Breast epithelium (tissue), 4 donors: ENCODE measurements at places on chromosomes 7 and 10. TPM values are rescaled to one million over a fixed set of nuclear protein-coding genes. Genes with fewer than 3 reads are reported as not detected.

Gene SFTPA1
- not detected for total RNA-seq

DNA sequence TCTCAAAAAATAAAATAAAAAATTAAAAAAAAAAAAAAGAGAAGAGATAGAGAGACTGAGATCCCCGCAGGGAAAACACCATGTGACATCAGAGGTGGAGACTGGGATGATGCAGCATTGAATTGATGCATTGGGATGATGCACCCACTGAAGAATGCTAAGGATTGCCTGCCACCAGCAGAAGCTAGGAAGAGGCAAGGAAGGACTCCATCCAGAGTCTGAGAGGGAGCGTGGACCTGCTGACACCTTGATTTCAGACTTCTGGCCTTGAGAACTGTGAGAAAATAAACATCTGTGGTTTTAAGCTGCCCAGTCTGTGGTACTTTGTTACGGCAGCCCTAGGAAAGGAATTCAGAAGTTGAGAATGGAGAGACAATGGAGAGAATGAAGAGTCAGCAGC lies 89.8 kb upstream of the PRPS1L1 start:
- no peak for DNase-seq

GRCh38 chr7:157500171-157500960 lies 163.6 kb downstream of the DNAJB6 start:
- no peak for DNase-seq

Gene STX1A
- 8.5 TPM for total RNA-seq

DNA sequence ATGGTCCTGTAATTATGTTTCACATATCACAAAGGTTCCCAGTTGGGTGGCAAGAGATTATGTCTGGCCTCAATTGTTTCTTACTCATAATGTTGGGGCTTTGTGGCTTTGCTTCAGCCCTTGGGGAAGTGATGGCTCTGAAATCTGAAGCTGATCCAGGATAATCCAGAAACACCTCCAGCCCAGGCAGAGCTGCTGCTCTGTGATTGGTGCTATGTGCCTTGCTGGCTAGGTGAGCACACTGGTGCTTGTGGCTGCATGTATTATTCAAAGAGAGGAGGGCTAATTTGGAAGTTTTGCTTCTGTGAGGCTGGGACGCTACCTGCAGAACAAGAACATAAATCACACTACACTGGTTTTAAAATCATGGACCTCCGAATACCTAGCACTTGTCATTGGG lies 346.6 kb upstream of the MGMT start:
- DNase-seq, result no peak

Gene AOC1
- not detected for total RNA-seq

DNA sequence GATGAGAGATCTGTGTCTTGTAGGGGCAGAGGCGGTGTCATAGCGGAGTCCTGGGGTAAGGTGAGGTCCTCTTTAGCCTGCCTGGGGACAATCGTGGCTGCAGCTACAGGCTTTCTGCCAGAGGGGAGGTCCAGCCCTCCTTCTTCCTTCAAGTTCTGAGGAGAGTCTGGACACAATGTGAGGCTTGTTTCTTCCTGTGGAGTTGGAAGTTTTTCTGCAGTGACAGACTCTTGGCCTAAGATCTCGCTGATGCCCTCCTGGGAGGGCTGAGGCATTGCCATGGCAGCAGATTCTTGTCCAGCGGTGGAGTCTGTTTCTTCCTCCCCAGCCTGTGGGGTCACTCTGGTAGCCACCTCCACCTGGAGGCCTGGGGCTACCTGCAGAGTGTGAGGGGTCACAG lies 4.4 kb downstream of the NACAD start:
- DNase-seq, result no peak

DNA sequence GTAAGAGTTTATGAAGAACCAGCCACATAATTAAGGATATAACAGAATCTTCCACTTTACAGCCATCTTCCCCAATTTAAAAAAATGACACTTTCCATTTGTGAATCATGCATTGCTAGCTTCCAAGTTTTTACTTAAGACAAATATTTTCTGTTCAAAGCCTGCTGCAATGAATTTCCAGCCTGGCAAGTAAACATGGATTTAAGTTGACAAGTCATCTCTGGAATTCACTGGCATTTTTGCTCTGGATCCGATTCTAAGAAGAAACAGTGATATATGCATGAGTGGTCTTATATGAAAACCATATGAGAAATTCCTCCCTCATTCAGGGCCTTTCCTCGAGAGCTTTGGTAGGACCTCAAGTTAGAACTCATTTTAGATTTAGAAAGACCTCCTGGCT lies 116.1 kb upstream of the CDCA7L start:
- DNase-seq, result no peak

Gene NKX1-2
- not detected for total RNA-seq

Gene SPDYE2
- not detected for total RNA-seq

GRCh38 chr7:155830961-155831806 lies 18.9 kb upstream of the SHH start:
- no peak for DNase-seq

DNA sequence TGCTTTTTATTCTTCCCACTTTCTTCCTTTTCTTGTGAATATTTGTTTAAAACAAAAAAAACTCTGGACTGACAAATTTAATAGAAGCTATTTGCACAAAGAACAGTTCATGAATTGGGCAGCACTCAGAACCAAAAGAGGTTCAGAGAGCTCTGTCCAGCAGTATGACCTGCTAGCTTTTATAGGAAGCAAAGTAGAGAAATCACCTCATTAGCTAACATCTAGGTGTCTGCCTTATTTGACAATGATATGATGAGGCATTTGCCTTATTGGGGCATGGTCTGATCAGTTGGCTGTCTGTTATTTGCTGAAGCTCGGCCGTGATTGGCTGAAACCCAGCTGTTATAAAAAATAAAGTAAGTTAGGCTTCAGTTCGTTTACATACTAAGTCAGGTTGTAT lies 819 bp upstream of the TRIM4 start:
- no peak for DNase-seq

GRCh38 chr7:157404845-157405481 lies 68.2 kb downstream of the DNAJB6 start:
- DNase-seq, result peak; percentile 67

DNA sequence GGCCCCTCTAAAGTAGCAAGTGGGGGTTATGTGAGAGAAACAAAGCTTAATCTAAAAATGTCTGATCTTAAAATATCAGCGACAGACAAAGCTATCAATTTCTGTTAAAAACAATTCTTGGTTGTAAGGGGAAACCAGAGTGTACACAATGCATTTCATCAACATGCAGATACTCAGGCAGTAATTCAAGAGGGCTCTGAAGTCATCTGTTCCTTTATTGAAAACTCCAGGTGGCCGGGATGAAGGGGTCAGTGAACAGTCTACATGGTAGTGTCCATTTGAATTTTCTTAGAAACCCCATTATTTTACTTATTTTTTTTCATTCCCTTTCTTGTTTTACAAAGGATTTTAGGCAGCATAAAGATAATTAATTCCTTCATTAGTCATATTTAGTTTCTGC lies 36.7 kb upstream of the BTBD16 start:
- DNase-seq, result no peak

- DNase-seq, result no peak
Measured at GRCh38 chr10:86712317-86712707, 44.0 kb downstream of the LDB3 start.

Gene ZNF107
- total RNA-seq, result 3.7 TPM

- DNase-seq, result no peak
Measured at GRCh38 chr7:99120501-99120900, 23.4 kb downstream of the SMURF1 start.

- DNase-seq, result no peak
Measured at GRCh38 chr10:970311-971149, 17.7 kb upstream of the GTPBP4 start.

GRCh38 chr10:5617521-5617920 lies 48.9 kb downstream of the ASB13 start:
- DNase-seq, result no peak

DNA sequence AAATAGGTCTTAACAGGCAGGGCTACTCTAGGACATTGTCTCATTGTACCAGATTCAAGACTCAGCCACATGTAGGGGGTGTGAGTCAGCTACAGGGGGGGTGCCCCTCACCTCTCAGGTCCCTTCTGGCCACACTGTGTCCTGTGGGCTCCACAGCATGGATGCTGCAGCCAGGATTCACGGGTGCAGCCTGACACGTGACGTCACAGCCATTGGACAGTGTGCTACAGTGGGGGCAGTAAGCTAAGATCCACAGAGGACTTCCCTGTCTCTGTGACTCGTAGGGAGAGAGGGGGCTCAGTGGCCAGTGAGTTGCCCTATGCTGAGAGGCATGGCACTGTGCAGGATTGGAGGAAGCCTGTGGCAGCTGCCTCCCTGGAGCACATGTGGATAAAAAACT lies 77.9 kb downstream of the TMEM178B start:
- no peak for DNase-seq

Gene CRYGN
- 1.3 TPM for total RNA-seq

Gene TMEM130
- not detected for total RNA-seq

GRCh38 chr10:84844461-84844860 lies 516.1 kb downstream of the CCSER2 start:
- DNase-seq, result no peak

Gene CCDC3
- 8.2 TPM for total RNA-seq

- DNase-seq, result no peak
Measured at GRCh38 chr7:117993377-117994003, 120.2 kb upstream of the CTTNBP2 start.

DNA sequence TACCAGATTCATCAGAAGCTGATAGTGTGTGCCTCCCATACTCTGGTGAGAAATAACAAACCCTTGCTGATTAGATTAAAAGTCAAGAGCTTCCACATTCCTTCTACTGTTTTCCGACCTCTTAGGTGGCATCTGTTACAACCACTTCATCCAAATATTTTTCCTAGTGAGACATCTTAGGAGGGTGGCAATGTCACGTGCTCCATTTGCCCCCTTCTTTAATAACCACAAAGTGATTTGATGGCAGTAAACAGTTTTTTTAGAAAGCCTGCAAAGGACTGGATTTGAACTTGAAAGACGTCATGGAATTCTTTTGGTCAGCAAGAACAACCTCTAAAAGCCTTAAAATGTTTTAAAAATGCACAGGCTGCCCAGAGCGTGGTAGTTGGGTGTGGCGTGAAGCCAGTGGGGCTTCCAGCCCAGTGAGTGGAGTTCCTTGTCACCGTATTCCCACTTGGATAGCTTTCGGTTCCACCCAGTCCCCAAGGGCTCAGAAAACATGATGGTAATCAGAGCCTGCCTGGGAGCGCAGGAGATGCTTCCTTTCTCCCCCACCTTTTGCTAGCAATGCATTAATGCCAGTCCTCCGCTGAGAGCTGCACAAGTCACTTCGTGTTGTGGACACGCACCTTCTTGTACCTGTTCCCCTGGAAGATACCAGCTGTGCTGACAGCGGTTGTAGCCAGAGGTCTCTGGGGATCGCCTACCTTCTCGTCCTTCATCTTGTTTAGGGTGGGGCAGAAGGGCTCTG lies 256.4 kb downstream of the KIAA1217 start:
- DNase-seq, result peak; percentile 90

GRCh38 chr10:124732931-124733570 lies 11.1 kb downstream of the FAM53B start:
- DNase-seq, result no peak

Gene SNX10
- 18.1 TPM for total RNA-seq

GRCh38 chr10:6787091-6787490 lies 207.0 kb upstream of the PRKCQ start:
- no peak for DNase-seq

- DNase-seq, result no peak
Measured at GRCh38 chr10:93501650-93502049, 5.2 kb downstream of the CEP55 start.

GRCh38 chr10:72598769-72599701 lies 26.8 kb downstream of the MICU1 start:
- DNase-seq, result no peak

- no peak for DNase-seq
Measured at GRCh38 chr7:55185321-55185802, 166.5 kb downstream of the EGFR start.

DNA sequence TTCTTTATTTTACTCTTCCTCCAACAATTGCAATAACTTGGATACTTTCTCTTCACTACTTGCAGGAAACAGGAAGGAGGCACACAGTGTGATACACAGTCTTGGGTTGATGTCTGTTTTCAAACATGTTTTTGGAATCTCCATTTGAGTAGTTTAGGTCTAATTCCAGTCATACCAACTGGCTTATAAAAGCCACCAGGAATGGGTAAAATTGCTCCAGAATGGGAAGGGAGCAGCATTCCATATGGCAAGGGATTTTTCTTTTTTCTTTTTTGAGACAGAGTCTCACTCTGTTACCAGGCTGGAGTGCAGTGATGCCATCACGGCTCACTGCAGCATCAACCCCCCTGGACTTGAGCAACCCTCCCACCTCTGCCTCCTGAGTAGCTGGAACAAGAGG lies 545.1 kb upstream of the GALNT17 start:
- no peak for DNase-seq

Gene AGFG2
- total RNA-seq, result 18.7 TPM

- DNase-seq, result no peak
Measured at GRCh38 chr7:46134795-46135194, 213.7 kb upstream of the IGFBP3 start.

Gene OR2A1
- 0.33 TPM for total RNA-seq

- DNase-seq, result no peak
Measured at GRCh38 chr10:96765406-96766240, 45.3 kb upstream of the PIK3AP1 start.

DNA sequence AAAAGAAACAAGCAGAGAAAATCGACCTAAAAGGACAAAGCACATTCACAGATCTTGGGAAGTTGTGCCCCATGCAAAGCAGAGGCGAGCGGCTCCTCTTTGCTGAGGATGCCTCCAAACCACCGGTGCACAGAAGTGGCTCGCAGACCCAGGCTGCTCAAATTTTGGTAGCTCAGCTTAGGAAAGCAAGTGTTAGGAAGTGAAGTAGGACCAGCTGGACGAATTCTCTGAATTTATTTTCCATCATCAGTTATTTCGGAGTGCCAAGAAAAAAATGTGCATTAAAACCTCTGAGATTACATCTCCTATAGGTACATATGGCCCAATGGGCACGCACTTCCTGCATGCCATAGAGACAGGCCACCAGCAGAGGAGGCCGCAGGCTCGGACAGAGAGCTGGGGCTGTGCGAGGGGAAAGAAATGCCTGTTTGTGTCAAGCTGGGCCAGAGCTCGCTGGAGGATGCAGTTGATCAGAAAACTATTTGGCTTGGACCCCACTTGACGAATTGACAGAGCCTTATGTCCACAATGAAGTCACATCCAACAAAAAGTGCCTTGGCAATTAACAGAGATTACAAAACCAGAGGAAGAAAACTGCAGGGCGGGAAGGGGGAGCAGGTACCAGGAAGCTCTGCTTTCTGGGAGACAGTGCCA lies 122.3 kb upstream of the LYZL2 start:
- DNase-seq, result peak; percentile 67

GRCh38 chr10:11115337-11115736 lies 97.7 kb downstream of the CELF2 start:
- DNase-seq, result no peak

Gene SMC3
- total RNA-seq, result 37.8 TPM

Gene TNS3
- total RNA-seq, result 56.2 TPM

Gene TEX36
- not detected for total RNA-seq
